ENCODE measurements at places on chromosomes 2 and 18.

DNA sequence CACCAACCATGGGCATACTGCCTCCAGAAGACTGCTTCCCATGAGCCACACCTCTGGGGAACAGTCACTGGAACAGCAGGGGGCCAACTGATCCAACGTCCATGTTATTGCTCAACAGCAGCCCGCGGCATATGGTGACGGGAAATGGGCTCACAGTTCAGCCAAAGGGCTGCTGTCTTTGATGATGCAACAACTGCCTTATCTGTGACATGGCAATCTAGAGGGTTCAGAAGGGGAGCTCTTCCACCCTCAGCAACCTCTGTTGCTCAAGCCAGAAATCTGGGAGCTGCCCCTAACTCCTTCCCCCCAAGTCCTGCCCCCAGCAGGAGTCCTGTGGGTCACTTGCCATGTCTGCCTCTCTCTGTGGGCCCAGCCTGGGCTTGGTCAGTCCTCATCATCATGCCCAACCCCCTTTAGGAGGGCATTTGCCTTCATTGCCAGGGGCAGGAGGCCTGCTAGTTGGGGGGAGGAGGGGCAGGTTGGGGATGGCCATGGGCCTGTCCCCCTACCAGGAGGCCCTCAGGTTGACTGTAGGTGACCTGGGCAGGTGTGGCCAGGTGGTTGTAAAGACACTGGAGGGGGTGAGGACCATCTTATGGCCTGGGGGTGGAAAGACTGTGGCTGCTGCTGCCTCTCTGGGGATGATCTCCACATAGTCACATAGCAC, 212.9 kb downstream of the CYP26B1 start:
- peak; percentile 31 for DNase-seq

DNA sequence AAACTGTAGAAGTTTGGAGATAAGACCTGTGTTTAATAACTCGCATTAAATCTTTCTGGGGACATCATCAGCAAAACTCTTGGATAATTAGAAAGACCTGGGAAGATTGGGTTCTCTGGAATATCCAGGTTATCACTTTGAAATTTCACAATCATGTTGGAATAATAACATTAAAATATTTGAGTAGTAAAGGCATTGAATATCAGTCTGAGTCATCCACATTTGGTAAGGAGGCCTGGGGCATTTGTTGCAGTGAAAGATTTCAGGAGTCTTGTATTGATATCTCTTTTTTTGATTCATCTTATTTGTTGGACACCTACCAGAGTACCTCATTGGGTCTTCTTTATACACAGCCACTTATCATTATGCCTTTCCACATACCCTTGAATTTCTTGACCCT, 95.9 kb downstream of the EPB41L5 start:
- no peak for DNase-seq

GRCh38 chr2:130949954-130950353, 113.2 kb downstream of the ARHGEF4 start:
- no peak for DNase-seq

- no peak for DNase-seq
These were observed 101.9 kb upstream of the RAB12 start for GRCh38 chr18:8507361-8507760.

DNA sequence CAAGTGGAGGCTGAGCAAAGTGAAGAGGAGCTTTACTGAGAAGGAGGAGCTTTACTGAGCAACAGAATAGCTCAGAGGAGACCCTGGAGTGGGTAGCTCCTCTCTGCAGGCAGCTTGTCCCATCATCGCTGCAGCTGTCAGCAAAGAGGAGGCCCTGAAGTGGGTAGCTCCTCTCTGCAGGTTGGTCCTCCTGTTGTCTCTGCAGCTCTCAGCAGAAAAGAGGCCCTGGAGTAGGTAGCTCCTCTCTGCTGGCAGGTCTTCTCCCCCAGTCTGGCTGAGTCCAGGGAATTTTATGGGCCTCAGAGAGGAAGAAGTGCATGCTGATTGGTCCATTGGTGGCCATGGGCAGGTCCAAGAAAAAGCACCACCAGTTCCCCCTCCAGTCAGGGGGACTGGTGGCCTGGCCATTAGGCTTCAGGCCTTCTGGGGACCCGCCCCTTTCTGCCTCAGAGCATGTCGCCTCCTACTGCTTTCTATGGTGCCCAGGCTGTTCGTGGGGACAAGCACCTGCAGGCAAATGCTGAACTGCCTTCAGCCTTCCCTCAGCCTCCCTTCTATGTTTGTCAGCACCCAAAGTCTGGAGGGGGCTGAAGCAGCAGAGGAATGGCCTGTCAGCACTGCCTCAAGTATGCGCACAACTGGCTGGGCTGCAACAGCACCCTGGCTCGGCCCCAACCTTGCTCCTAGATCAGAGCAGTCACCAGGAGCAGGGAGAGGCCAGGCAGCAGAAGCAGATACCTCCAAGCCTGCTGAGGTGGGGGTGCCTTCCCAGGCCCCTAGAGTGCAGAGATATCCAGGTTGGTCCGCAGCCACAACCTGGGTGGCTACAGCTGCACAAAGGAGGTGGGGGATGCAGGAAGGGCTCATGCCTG, 5.9 kb downstream of the ZSCAN30 start:
- DNase-seq, result no peak

- DNase-seq, result no peak
These were observed 131.3 kb upstream of the TWIST2 start for GRCh38 chr2:238716585-238716984.

GRCh38 chr2:112767693-112768330, 3.4 kb upstream of the CKAP2L start:
- DNase-seq, result no peak

GRCh38 chr2:193482557-193482956, 1287.8 kb upstream of the TMEFF2 start:
- DNase-seq, result no peak

GRCh38 chr2:2939078-2939795, 438.4 kb downstream of the EIPR1 start:
- DNase-seq, result no peak

DNA sequence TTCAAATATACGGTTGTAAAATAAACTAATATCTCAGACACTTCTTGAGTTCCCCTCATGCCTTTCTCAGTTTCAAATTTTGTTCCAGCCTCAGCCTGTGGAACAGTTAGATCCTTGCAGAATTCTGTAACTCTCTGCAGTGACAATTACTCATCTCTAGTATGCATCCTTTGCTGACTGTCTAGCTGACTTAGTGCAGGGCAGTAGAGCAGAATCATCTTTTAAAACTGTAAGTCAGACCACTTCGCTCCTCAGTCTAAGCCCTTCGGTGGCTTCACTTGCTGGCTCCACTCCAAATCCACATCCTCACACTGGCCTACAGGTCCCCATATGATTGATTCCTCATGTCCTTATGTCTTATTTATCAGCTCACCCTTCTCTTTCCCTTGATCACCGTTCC, 164.1 kb upstream of the ZSWIM2 start:
- no peak for DNase-seq

DNA sequence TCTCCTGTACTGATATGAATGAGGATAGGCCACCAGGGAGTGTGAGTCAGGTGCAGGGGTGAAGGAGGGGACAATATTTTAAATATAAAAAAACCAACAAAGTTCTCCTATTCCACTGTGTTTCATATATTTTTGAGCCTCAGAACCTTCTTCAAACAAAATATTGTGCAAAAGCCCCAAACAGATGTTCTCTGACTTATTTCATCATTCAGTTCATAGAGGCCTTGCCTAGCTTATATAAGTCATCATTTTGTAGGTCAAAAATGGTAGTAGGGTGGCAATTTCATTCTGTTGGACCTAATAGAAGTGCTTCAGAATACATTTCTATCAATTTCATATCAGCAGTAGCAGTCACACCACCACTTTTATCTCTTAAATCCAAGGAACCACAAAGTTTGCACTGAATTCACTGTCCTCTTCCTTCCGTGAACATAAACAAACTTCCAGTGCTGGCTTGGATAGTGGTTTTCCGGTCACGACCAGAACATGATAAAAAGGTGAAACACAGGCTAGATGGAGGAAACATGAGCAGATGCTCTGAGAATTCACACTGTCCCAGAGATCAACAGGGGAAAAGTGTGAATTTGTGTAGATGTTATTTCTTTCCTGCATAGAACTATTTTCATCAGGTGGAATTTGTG, 99.1 kb downstream of the EN1 start:
- DNase-seq, result no peak

DNA sequence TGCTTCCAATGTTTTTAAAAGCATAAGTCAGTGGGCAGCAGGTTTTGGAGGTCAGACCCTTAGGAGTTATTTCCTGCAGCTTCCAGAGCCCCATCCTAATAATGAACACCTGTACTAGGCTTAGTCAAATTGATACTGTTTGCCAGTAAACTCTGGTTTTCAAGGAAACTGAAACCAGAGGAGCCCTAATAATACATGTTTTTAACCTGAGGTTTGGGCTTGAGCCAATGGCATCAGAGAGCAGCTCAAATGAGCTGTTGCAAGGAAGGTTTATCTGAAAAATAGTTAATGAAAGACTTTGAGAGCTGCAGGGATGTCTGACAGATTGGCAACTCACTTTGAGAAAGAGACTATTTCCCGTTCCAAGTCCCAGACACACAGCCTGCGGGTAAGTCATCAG, 54.6 kb downstream of the DCC start:
- no peak for DNase-seq

GRCh38 chr2:20470211-20470610, 23.3 kb downstream of the RHOB start:
- no peak for DNase-seq

- no peak for DNase-seq
These were observed 1.1 kb downstream of the ARHGAP28 start for GRCh38 chr18:6730416-6731221.

DNA sequence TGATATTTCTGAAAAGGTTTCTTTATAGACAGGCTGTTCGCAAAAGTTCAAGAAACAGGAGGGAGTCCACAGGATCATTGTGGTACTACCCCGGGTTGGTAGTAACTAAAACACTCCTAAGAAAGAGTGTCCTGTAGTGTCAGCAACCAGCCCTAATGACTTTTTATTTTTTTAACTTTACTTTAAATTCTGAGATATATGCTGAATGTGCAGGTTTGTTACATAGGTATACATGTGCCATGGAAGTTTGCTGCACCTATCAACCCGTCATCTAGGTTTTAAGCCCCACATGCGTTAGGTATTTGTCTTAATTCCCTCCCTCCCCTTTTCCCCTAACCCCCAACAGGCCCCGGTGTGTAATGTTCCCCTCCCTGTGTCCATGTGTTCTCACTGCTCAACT, 1396.9 kb upstream of the ZEB2 start:
- DNase-seq, result no peak

GRCh38 chr2:36356990-36357846, 1.6 kb downstream of the CRIM1 start:
- peak; percentile 25 for DNase-seq

- DNase-seq, result no peak
These were observed 206.8 kb upstream of the ERBB4 start for GRCh38 chr2:212745359-212745758.

DNA sequence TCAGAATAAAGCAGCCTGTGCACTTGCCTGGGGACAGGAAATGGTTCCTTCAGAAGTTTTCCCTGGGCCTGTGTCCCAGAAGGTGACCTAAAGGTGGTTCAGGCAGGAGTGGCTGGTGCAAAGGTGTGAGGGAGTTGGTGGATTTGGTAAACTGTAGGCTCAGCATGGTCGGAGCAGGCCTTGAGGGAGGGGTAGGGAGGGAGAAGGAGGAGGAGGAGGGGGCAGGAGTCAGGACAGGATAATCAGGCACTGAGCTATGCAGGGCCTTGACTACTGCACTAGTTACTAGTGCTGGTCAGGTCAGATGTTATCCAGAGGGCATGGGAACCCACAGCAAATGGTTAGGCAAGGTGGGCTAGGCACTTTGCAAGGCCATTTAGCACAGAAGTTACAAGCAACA, 21.3 kb downstream of the LYPD6B start:
- no peak for DNase-seq

- no peak for DNase-seq
These were observed 38.6 kb upstream of the RASGRP3 start for GRCh38 chr2:33437815-33438214.

GRCh38 chr2:20617892-20618467, 32.9 kb downstream of the HS1BP3 start:
- no peak for DNase-seq

DNA sequence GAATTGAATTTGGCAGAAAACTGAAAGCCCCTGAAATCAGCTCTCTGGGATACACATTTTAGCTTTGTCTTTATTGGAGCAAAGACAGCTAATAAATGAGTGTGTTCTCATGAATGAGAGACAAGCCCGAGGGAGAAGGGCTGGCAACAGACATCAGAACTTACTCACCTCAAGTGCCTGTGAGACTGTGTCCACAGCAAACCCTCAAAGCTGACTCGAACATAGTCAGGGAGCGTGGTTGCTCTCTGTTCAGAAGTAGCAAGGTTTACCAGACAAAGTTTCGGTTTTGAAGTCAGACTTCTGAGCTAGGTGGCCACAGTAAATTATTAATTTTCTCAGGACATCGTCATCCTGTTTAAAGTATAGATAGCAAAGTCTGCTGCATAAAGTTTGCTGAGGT, 207.9 kb downstream of the CMPK2 start:
- no peak for DNase-seq

- DNase-seq, result no peak
These were observed 107.3 kb downstream of the SH3BP4 start for GRCh38 chr2:235059161-235059560.

GRCh38 chr18:62037012-62037742, 144.4 kb upstream of the RNF152 start:
- DNase-seq, result no peak

GRCh38 chr2:144941743-144942488, 422.0 kb upstream of the ZEB2 start:
- DNase-seq, result no peak

DNA sequence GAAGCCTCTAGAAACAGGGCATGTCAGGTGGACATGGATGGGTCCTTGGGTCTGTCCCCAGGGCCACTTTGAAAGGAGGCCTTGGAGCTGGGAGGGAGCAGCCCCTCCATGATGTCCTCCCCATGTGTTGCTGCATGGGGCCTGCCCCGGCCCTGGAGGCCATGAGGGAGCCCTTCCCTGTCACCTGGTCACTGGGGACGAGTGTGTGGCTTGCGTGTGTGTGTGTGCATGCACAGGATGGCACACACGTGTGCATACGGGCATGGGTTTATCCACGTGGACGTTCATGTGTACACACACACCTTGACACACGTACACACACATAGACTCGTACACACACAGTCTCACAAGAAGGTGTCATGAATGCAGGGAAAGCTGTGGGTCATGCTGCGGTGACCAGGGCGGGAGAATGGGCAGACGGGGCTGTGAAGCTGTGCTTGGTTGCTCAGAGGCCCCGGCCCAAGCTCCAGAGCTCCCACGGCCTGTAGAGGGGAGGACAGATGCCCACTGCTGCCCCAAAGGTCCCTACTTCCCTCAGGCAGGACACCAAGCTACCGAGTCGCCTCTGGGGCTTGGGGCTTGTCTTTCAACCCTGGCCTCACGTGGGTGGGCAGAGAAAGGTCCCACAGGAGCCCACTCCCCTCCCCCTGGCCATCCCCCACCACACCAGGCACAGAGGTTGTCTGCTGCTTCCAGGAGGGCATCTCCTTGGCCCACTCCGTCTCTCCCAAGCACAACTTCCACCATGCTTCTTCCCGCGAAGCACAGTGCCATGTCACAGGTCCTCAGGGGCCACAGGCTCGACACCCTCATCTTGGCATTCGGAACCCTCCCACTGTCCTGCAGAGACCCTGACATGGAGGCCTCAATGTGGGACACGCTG, 42.3 kb upstream of the GPC1 start:
- no peak for DNase-seq
